ENCODE measurements at places on chromosomes 4 and X. TPM values are rescaled to one million over a fixed set of nuclear protein-coding genes. Genes with fewer than 3 reads are reported as not detected.

- DNase-seq, result no peak
These were observed 1.1 kb upstream of the USP38 start for GRCh38 chr4:143183513-143184216.

- no peak for DNase-seq
These were observed 11.0 kb downstream of the CUL4B start for GRCh38 chrX:120549483-120550452.

DNA sequence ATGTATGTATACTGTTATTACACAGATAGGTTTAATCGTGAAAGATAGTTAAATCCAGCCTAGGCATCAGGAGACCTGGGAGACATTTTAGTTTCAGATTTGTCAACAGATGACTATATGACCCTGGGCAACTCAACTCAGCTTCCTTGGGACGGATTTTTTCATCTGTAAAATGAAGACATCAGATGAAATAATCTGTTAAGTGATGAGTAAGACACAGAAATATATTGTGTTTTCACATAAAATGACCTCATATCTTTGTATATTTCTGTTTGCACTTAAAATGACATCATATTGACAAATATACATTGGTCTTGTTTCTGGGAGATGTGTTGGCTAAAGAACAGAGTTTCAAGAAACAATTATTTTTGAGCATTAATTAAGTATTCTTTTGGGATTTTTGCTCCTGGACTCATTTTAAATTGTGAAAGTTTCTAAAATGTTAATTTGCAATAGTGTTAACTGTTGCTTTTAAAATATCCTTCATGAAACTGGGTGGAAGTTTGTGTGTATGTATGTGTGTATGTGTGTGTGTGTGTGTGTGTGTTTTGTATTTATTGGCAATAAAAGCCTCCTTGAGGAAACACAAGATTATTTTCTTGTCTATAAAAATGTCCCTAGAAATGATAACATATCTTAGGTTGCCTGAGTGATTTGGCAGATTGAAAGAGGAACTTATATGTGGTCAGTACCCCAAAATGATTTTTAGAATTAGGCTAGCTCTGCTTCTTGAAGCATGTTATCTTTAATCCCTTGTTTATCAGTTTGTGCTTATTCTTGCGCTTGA is 29.1 kb upstream of the MMAA start:
- DNase-seq, result no peak

DNA sequence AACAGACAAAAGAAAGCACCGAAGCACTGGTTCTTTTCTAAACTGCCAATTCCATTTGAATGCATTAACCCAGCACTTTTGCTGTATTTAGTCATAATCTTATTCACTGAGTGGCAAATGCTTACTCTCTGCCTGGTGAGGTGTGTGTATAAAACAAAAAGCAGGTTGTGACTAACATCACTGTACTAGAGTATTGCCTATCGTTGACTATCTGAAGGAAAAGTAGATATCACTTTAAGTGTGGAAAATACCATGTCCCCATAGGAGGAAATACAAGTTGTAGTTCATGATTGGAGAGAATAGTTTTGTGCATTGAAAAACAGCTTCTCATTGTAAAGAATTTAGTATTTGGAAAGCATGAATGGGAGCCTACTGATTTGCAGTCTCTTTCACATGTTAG is 2.7 kb downstream of the PDLIM5 start:
- peak; percentile 22 for DNase-seq

MCTS1 gene
- 32.9 TPM for polyA plus RNA-seq

Measured in hindlimb muscle (tissue), 1 donor.